T-helper 17 cell (primary cell): ENCODE measurements at places on chromosomes 12 and 14.

GRCh38 chr12:76504606-76505005 lies 55.0 kb downstream of the OSBPL8 start:
- H3K4me1 ChIP-seq: peaks cover 19% of the 10 kb centered on the region
- no peaks in the 10 kb centered on the region for H3K27me3 ChIP-seq
- H3K36me3 ChIP-seq: peaks cover 9% of the 10 kb centered on the region
- no peak overlapping the region for H3K27ac ChIP-seq
- no peak overlapping the region for H3K4me3 ChIP-seq
- DNase-seq: no peak

- H3K4me1 ChIP-seq: peaks cover 48% of the 10 kb centered on the region
- H3K27ac ChIP-seq: peak overlapping the region; percentile 94
- H3K36me3 ChIP-seq: no peaks in the 10 kb centered on the region
- DNase-seq: no peak
- peak overlapping the region; percentile 96 for H3K4me3 ChIP-seq
- no peaks in the 10 kb centered on the region for H3K27me3 ChIP-seq
These were observed 2.3 kb downstream of the HIP1R start for GRCh38 chr12:122837306-122838265.

- H3K36me3 ChIP-seq: peaks cover 2% of the 10 kb centered on the region
- H3K27me3 ChIP-seq: peaks cover 15% of the 10 kb centered on the region
- DNase-seq: peak; percentile 68
- peak overlapping the region; percentile 99 for H3K4me3 ChIP-seq
These were observed 2.8 kb downstream of the GLI1 start for GRCh38 chr12:57462251-57462911.

- peak overlapping the region; percentile 34 for H3K27ac ChIP-seq
- H3K36me3 ChIP-seq: peaks cover 7% of the 10 kb centered on the region
- no peak for DNase-seq
- H3K4me3 ChIP-seq: no peak overlapping the region
These were observed 10.4 kb upstream of the EID3 start for GRCh38 chr12:104292872-104293794.

DNA sequence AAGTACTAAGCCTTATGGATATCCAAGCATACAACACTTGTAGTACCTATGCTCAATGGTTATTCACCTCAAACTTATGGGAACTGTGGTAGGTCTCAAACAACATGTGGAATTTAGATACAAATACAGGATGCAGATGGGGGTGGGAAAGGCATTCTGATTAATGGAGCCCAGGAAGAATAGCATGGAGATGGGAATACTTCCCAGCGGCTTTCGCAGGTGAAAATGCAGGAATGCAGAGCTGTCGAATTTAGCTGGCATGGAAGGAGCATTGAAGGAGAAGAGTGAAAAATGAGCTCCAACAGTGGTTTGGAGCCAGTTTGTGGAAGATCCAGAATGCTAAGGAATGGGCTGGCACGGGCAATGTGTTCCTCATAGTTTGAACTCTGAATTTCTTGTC lies 89.9 kb downstream of the NKX2-1 start:
- H3K4me1 ChIP-seq: no peaks in the 10 kb centered on the region
- H3K4me3 ChIP-seq: no peak overlapping the region
- no peak for DNase-seq
- no peak overlapping the region for H3K27ac ChIP-seq

GRCh38 chr12:9721394-9722092 lies 11.4 kb downstream of the CLECL1 start:
- no peak for DNase-seq
- peaks cover 7% of the 10 kb centered on the region for H3K27me3 ChIP-seq
- H3K27ac ChIP-seq: peak overlapping the region; percentile 32

DNA sequence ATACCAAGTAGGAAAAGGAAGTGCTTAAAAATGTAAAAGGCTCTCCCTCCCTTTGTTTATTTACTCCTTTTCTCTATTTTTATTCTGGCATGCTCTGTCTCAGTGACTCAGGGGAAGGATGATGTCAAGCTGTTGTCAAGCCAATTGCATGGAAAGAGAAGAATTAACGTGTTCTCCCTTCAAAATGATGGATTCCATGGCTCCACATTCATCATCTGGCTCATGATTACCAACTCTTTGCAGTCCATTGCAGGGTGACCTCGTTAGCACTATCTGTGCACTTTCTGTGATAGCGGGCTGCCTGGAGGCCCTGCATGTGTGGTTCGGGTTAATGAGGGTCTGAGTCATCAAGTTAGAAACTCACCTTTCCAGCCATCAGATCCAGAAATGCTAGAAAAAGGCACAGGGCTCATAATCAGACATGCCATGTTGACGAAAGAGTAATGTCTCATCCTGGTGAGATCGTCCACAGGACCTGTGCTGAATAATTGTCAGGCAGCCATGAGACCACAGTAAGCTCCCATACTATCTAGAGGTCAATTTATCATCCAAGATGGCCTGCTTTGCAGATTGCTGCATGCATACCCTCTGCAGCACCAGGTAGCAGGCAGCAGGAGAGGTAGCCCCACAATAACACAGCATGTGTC lies 79.2 kb upstream of the BTG1 start:
- no peaks in the 10 kb centered on the region for H3K27me3 ChIP-seq
- no peaks in the 10 kb centered on the region for H3K4me1 ChIP-seq
- H3K4me3 ChIP-seq: no peak overlapping the region
- H3K36me3 ChIP-seq: peaks cover 2% of the 10 kb centered on the region
- no peak overlapping the region for H3K27ac ChIP-seq

DNA sequence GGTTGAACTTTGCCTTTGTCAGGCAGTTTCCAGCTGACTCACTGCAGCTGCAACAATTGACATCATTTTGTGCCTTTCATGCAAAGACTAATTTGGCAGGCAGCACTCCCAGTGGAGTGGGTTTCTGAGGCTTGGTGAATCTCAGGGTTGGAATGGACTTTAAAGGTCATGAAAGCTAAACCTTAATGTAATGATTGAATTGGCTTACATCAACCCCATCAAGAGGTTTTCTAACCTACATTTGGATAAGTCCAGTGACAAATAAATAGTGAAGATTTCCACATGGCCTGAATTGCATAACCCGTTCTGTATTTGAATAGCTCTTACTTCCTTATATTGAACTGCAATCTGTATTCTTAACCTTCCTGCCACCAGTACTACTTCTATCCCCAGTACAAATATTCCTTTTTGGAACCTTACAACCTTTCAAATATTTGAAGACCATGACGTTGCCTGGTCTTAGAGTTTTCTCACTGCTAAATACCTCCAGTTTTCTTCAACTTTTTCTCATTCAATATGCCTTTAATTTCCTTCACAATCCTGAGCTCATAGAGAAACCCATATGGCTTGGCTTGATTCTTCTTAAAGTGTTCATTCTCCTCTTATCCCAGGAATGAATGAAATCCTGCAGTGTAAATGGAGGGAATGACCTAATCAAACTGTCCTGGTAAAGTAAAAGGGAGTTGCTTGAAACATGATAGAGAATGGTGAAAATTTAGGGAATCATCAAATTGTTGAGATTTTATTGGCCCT lies 168.1 kb upstream of the NOVA1 start:
- no peak overlapping the region for H3K27ac ChIP-seq
- H3K36me3 ChIP-seq: no peaks in the 10 kb centered on the region
- no peaks in the 10 kb centered on the region for H3K27me3 ChIP-seq
- no peak overlapping the region for H3K4me3 ChIP-seq
- no peaks in the 10 kb centered on the region for H3K4me1 ChIP-seq

GRCh38 chr12:20629414-20630156 lies 65.5 kb upstream of the SLCO1C1 start:
- no peak overlapping the region for H3K27ac ChIP-seq
- H3K4me3 ChIP-seq: no peak overlapping the region
- DNase-seq: no peak
